ENCODE measurements at places on chromosomes 11 and 22.

DNA sequence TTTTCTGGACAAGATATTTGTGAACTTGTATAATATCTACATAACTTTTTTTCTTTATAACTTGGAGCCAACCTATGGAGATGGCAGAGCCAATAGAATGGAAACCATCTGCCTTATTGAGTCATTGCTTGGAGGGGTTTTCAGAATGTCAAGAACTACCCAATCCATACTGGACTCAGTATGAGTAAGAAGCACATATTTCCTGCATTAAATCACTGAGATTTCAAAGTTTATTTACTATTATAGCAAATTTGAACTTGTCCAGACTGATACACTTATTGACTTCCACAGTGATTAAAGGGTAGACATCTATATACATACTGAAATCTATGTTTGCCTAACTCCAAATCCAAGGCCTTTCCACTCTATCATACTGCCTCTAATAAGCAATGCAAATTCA, 704.0 kb downstream of the KCNA4 start:
- DNase-seq: peak; percentile 82

- no peak for DNase-seq
Observed at GRCh38 chr11:126485986-126486635, 130.6 kb downstream of the ST3GAL4 start.

- DNase-seq: no peak
Observed at GRCh38 chr11:75513250-75513649, 12.5 kb downstream of the GDPD5 start.

GRCh38 chr22:17158568-17159503, at the start of gene HDHD5:
Gene HDHD5 (minus strand): TSS chr22:17159277. CDS start chr22:17159251, 26 bp downstream.
- DNase-seq: peak; percentile 92

DNA sequence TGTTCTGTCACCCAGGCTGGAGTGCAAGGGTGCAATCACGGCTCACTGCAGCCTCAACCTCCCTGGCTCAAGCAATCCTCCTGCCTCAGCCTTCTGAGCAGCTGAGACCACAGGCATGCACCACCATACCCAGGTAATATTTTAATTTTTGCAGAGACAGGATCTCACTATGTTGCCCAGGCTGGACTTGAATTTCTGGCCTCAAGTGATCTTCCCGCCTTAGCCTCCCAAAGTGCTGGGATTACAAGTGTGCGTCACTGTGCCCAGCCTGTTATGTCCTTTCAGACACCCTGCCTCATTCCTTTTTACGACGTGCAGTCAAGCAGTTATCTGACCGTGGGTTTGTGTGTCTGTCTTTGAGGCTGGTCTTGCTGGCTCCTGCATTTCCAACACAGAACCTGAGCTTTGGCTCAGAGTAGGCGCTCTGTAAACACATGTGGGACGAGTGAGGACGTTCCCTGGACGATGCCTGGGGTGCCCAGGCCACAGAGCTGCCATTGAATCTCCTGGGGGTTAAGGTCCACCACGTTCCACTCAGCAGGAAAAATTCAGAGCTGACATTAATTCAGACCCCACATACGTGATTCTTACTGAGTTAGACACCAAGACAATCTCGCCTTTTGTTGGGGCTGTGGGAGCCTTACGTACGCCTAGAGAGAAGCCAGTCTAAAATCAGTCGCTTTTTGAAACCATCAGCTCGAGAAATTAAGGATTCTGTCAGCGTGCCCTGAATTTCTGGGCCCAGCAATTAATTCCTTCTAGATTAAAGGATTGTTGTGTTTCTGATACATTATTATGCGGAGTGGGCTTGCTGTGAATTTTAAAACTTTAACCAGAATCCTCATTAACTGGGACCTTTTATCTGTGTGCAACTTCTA, 21.5 kb upstream of the EMID1 start:
- no peak for DNase-seq

DNA sequence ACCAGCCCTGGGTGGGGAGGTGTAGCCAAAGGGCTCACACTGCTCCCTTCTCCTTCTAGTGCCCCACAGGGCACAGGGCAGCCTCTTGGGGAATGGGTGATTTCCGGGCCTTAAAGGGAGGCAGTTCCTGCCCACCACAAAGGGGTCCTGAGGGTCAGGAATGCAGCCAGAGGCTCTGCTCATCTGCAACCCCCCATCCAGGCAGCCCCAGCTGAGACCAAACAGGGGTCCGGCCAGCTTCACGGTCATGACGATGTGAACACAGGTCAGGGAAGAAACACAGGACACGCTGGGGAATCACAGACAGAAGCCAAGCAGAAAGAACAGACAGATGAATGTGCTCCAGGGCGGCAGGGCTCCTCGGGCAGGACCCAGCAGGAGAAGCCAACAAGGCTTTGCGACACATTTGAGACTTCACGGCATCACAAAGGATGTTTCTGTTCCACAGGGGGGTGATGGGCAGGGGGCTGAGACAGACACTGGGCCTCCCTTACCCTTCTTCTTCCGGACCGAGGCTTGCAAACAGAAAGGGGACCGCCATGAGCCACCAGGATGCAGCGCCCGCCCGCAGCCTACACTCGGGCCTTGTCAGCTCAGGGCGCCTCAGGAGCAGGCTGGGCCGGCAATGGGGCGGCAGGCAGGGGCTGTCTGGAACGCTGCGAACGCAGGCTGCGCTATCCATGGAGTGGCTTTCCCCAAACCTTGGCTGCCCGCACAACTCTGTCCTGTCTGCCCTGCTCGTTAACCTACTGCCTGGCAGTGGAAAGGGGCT, 101.9 kb downstream of the CTTN start:
- DNase-seq: no peak

DNA sequence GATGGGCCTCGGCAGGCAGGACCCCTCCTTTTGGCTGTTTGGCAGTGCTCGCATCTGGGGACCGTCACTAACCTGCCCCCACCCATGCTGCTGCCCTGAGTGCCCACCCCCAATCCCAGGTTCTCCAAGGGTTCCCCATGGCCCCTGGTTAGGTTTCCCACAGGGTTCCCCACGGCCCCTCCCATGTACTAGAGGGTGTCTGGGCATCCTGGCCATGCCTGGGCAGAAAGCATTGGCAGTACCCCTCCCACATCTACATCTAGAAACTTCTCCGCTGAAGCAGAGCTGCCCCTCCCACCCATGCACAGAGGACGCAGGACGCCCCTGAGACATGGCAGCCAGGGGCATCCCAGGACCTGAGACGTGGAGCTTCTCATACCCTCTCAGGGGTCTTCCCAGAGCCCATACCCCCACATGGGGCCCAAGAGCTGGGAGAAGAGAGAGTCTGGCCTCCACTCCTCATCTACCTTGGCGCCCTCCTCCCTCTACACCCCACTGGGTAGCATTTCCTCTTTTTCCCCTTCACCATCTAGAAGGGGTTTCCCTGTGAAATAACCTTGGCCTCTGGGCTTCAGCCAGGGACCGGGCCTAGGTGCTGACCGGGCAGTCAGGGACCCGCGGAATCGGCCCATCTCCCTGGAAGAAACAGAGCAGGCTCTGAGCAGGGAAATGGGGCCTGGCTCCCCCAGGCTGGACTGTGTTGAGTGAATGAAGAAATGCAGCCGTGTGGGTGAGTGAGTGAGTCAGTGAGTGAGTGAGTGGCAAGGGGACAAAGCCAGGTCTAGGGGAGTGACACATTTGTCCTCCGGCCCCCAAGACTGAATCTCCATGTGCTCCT, 987.3 kb downstream of the BRD1 start:
- DNase-seq: no peak

GRCh38 chr11:72908032-72908676, 93.9 kb downstream of the ATG16L2 start:
- no peak for DNase-seq

GRCh38 chr22:30985561-30986208, 16.6 kb downstream of the TUG1 start:
- no peak for DNase-seq

- no peak for DNase-seq
Observed at GRCh38 chr22:46994265-46994664, 231.8 kb downstream of the TBC1D22A start.

DNA sequence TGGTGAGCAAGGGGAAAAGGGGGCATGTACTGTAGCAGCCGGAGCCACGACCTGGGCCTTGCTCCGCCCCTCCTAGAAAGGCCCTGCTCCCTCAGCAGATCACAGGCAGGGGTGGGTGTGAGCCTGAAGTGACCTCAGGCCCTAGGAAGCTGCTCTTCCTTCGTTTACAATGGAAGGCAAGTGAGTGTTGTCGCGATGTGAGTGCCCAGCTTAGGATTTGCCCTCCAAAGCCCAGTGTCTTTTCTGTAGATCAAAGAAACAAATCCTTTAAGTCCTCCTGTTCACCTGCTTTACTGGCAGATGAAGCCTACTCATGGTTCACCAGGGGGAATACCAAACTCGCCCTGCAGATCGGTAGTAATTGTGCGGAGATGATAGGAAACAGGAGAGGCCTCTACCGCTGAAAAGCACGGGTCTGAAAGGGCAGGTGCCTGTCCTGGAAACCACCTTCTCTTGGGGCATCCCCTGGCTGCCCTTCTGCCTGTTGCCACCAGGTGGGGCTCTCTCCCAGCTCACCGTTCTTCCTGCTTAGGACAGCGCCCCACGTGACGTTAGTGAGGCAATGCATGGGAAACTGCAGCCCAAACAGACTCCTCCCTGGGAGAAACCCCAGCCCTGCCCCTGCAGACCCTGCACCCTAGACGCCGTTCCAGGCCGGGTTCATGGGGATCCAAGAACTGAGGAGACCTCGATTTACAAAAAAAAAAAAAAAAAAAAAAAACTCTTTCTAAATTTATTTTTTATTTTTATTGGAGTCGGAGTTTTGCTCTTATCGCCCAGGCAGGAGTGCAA, 45.9 kb upstream of the RAB1B start:
- peak; percentile 93 for DNase-seq

DNA sequence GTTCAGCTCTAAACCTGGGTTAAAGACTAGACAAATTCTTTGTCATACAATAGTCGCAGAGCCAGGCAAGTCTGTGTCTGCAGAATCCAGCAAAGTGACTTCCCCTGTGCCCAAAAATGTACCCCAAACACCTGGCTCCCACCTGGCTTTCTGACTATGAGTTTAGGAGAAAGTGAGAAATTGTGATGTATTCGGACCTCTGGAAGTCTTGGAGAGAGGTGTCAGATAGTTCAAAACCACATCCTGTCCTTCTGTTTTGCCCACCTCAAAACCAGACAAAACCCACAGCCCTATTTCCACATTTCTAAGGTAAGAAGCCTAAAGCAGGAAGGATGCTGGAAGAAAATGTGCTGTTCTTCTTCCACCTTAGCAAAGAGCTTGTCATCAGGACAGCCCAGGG, 63.8 kb upstream of the CLMP start:
- DNase-seq: no peak

DNA sequence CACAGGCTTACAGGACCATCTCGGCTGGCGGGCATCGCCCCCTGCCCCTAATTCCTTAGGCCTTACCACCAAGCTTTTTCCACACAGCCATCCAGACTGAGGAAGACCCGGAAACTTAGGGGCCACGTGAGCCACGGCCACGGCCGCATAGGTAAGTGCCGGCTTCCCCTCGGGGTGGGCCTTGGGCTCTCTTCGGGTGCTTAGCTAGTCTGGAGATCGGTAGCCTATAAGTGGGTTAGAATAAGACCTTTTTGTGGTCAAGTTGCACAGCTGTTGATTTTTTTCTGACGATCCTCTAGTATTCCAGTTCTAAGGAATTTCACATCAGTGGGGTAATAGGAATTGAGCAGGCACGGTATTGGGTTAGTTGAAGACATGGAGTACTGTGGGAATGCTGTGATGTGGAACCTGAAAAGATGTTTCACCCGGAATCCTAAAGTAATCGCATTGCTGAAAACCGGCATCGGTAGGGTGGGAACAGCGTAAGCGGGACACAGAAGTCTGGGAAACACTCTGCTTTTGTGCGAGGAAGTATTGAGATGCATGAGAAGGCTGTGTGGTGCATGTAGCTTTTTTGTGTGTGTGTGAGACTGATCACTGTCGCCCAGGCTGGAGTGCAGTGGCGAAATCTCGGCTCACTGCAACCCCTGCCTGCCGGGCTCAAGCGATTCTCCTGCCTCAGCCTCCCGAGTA, 669 bp downstream of the RPL27A start:
- no peak for DNase-seq

DNA sequence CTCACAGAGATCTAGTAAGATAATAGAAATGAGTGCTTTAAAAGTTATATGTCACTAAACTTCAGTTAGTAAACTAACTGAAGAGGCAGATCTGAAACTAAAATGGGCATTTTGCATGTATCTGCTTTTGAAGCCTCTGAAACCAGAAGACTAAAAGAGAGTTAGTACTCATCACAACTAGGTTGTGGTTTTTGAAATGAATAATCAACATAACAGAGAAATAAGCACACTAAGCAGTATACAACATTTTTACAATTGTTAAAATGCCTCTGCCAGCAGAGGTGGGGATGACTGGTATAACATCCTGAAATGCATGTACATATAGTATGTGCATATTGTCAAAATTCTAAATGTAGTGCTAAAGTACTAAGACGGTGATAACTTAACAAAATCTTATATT, 564.5 kb downstream of the DLG2 start:
- DNase-seq: no peak

GRCh38 chr11:63445720-63446119, 45.2 kb downstream of the PLAAT5 start:
- DNase-seq: peak; percentile 55

- no peak for DNase-seq
Observed at GRCh38 chr11:1656670-1657069, 27.1 kb downstream of the KRTAP5-5 start.

- DNase-seq: peak; percentile 62
Observed at GRCh38 chr11:26946257-26946716, 47.6 kb upstream of the FIBIN start.
